HAP-1 (cell line): ENCODE measurements at places on chromosomes 6 and 20.

GRCh38 chr6:48389146-48390043 lies 278.4 kb upstream of the PTCHD4 start:
- no peak for DNase-seq

DNA sequence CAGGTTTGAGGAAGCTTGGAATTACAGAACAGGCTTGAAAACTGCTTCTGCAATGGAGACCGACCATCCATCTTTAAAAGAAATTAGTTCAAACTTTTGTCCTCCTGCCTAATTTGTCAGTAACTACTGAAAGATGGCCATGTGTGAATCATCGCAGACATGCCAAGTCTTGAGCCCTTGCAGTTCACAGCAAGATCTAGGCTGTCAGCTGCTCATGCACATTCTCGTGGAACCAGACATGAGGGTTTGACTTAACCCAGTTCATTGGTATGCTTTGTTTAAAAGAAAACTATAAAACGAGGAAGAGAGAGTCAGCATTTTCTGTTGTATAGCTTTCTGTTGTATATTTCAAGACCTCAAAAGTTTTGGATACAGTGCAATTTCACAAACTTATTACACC lies 74.0 kb upstream of the SAMD5 start:
- DNase-seq = no peak

GRCh38 chr6:37966801-37967200 lies 147.3 kb downstream of the ZFAND3 start:
- no peak for DNase-seq

GRCh38 chr6:37628611-37629320 lies 68.9 kb downstream of the MDGA1 start:
- no peak for DNase-seq

GRCh38 chr20:2254333-2254732 lies 41.5 kb upstream of the TGM3 start:
- no peak for DNase-seq

- DNase-seq = no peak
Observed at GRCh38 chr6:36953931-36954261, 642 bp upstream of the PI16 start.

GRCh38 chr20:16569246-16570153 lies 3.7 kb downstream of the KIF16B start:
- no peak for DNase-seq

GRCh38 chr6:45375449-45375848 lies 2.3 kb downstream of the SUPT3H start:
- DNase-seq = no peak
